Activated CD8-positive, alpha-beta memory T cell treated with anti-CD3 and anti-CD28 coated beads for 1 hour (primary cell): ENCODE measurements at places on chromosomes 4 and X.

- no peak for DNase-seq
Observed at GRCh38 chr4:93217431-93217830, 611.1 kb upstream of the ATOH1 start.

- DNase-seq: peak; percentile 7
Observed at GRCh38 chrX:71178908-71179307, 34.3 kb downstream of the NLGN3 start.

GRCh38 chr4:168877511-168878491 lies 132.3 kb downstream of the CBR4 start:
- peak; percentile 1 for DNase-seq

- no peak for DNase-seq
Observed at GRCh38 chr4:187469627-187470026, 525.9 kb upstream of the ZFP42 start.

DNA sequence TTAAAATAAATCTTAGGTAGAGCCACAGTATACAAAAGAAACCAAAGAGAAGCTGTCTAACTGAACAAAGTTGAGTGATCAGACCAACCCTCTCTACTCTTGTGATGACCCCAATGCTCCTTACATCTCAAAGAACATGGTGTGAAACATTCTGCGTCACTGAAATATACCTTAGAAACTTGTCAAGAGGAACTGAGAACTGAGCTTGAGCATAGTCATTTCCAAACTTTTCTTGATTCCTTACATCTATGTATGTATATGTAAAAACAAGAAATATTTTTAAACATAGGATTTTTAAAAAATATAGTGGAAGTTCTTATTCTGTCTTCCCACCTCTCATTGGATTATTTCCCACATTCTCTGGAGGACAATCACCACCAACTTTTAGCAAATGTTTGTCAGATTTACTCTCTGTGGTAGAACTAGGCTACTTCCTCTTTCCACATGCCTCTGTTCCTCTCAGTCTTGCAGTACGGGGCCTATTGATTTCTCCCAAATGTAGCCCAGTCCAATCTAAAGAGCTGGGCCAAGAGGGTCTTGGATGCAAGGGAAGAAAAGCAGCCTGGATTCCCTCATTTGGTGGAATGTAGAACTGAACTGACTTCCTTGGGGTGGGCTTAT lies 98.2 kb upstream of the HHIP start:
- no peak for DNase-seq

DNA sequence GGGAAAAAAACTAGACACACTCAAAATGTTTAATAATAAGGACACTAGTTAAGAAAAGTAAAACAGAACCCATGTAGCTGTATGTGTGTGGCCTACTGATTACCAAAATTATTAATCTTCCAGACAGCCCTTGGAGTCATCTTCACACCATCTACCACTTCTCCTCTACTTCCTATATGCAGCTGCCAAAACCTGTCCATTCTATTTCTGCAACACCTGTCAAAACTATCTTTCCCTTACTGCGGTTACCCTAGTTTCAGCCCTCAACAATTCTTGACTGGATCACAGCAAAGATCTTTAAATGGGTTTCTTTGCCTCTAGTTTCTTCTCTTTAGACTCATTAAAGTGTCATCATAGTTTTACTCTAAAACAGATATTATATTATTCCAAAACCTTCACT lies 72.6 kb downstream of the GPR82 start:
- no peak for DNase-seq

- DNase-seq: no peak
Observed at GRCh38 chr4:136328131-136328530, 1204.2 kb downstream of the PCDH18 start.

GRCh38 chrX:39577206-39577984 lies 520.4 kb downstream of the BCOR start:
- DNase-seq: no peak

GRCh38 chrX:93466383-93466782 lies 207.0 kb downstream of the NAP1L3 start:
- DNase-seq: no peak

GRCh38 chr4:71609167-71609566 lies 174.7 kb downstream of the GC start:
- DNase-seq: no peak

GRCh38 chr4:188201851-188202250 lies 62.6 kb downstream of the TRIML1 start:
- no peak for DNase-seq

GRCh38 chr4:40255393-40256281 lies 58.8 kb downstream of the RHOH start:
- DNase-seq: no peak

GRCh38 chr4:79047316-79047715 lies 108.1 kb upstream of the PAQR3 start:
- DNase-seq: no peak

DNA sequence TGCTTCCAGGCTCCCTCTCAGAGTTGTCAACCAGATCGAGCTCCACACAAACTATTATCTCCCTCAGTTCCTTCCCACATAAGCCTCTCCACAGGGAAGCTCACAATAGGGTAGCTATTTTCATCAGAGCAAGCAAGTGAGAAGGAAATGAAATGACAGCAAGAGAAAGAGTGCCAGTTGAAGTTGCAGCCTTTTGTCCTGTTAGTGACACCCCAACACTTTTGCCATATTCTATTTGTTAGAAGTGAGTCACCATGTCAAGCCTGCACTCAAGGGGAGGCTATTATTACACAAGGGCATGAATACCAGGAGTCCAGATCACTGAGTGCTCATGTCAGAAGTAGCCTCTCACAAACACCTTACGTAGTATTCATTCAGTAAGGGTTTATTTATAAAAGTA lies 266.3 kb upstream of the NOCT start:
- DNase-seq: no peak

GRCh38 chrX:38811515-38812243 lies 10.4 kb downstream of the MID1IP1 start:
- no peak for DNase-seq

DNA sequence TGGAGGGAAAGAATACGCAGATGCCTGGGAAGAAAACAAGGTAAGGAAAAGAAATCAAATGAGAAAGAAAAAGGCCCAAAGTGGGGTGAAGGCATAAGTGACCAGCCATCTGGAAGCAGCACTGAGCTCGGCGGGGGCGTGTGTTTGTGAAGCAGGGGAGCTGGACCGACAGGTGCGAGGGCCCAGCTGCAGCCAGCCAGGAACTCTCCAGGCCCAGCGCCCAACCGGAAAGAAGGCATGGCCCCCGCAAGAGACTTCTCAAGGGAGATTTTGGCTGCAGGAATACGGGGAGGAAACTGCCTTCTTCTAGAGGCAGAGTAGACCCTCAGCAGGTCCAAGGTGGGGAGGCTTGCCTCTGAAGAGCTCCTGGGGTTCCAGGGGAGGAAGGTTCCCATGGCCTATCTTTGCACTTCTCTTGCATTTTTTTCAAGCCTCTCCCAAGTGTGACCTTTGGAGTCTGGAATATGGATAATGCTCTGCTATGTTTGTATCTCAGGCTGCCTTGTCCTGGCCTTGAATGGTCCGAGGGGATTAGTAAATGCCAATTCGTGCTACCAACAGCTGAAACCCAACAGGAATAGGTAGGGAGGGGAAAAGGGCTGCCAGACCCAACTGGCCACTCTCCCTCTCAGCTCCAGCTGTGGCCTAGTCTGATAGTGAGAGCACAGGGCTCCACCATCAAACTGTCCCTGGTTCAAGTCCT lies 10.8 kb upstream of the CITED1 start:
- DNase-seq: no peak

GRCh38 chr4:54439831-54440243 lies 210.7 kb downstream of the PDGFRA start:
- no peak for DNase-seq
